Activated CD4-positive, alpha-beta memory T cell treated with anti-CD3 and anti-CD28 coated beads, Interleukin-2, amount 10 ng/mL, durations not matched to agents 7 days and 5 days (primary cell): ENCODE measurements at places on chromosomes 2 and 18. TPM values are rescaled to one million over a fixed set of nuclear protein-coding genes. Genes with fewer than 3 reads are reported as not detected.

Gene AQP12A
- total RNA-seq = not detected

Gene DYNAP
- total RNA-seq = not detected

Gene GNLY
- 599 TPM for total RNA-seq

Gene GALNT5
- total RNA-seq = not detected

DNA sequence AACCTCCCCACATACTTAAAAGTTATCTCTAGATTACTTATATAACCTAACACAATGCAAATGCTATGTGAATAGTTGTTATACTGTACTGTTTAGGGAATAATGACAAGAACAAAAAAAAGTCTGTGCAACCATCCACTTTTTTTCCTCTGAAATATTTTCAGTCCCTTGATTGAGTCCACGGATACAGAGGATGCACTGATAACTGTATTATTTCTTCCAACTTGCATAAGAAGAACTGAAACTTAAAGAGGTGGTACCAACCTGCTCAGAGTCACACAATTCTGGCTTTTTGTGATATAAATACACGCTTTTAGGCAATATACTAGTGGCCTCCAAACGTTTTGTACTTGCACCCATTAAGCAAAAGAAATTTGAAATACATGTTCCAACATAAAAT lies 1.4 kb downstream of the SMC6 start:
- no peak for DNase-seq

DNA sequence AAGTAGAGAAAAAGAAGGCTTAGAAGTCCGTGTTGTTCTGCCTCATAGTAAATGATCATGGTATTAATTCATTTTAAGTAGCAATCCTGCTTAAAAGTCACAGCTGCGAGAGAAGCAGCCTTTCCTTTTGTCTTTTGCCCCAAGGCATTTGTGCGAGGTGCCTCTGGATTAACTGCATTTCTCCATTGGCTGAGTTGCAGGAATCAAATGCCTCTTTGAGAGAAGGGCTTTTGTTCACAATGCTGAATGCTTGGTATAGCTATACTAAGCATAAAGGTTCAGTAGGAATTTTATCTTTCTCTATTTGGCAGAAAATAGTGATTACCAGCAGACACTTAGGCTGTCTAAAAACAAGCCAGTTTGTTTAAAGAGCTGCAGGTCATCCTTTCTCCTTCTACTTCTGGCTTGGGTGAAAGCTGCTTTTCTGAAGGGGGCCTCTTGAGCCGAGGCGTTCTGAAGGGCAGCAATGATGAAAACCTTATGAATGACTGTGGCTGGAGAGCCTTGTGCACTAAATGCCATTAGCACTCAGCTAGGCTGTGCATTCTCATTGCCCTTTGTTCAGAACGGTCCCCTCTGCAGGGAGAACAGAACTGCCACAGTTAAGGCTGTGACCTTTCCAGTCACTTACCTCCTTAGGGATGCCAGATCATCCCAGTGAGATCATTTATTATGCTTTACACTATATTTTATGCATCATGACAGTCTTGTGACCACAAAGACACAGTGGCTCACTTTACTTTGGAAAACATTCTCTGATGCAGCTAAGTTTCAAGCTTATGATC lies 68.8 kb upstream of the TMEM87B start:
- no peak for DNase-seq

- no peak for DNase-seq
Measured at GRCh38 chr2:150266931-150267330, 220.5 kb downstream of the RND3 start.

DNA sequence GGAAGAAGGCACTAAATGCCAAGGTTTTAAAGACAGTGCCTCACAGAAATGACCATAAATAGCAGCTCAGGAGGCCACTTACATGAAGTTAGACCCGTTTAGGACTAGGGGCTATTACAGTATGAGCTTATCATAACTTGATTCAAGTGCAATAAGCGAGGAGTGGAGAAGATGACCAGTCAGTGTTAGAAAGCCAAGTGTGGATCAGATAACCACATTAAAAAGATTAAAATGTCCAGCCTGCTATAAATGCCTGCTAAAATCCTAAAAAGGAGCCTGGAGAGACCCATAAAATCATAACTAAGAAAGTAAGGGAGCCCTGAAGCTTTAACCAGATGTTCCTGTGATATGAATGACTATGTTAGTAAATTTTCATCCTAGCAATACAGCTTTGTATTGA lies 117.5 kb upstream of the ZNF521 start:
- DNase-seq = no peak

DNA sequence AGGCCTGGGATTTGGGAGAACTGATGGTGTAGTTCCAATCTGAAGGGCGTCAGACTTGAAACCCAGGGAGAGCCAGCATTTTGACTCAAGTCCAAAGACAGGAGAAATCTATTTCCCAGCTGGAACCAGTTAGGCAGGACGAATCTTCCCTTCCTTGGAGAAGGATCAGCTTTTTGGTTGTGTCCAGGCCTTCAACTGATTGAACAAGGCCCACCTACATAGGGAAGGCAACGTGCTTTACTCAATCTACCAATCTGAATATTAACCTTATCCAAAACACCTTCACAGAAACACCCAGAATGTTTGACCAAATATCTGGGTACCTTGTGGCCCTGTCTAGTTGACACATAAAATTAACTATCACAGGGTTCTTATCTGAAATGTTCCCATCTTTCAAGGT lies 221.9 kb upstream of the DLGAP1 start:
- DNase-seq = no peak

DNA sequence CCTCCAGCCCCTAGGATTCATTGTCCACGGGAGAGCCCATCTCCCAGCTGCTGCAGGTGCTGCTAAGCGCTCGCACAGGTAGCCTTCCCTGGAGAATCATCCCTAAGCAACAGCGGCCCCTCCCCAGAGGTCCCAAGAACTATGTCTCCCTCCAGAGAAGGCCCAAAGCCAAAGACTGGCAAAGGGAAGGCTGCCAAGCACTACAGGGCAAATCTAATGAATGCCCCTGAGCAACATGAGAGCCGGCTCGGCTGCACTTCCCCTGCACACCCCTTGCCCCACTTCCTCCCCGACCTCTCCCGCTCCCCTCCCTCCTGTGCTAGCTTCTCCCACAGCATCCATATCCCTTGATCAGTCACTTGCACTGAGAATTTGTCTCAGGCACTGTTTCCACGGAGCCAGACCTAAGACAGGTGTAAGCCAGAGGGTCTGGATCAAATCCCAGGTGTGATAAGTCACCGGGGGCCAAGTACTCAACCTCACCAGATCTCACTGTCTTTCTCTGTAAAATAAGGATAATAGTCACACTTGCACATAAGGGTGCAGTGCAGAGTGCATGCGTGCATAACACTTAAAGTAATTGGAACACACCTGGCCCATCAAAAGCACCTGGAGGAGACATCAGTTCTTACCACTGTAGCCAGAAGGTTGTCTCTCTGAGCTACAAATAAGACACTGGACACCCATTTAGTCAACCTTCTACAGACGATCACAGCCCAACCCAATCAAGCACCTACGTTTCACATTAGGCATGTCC lies 20.1 kb upstream of the COL6A3 start:
- no peak for DNase-seq

DNA sequence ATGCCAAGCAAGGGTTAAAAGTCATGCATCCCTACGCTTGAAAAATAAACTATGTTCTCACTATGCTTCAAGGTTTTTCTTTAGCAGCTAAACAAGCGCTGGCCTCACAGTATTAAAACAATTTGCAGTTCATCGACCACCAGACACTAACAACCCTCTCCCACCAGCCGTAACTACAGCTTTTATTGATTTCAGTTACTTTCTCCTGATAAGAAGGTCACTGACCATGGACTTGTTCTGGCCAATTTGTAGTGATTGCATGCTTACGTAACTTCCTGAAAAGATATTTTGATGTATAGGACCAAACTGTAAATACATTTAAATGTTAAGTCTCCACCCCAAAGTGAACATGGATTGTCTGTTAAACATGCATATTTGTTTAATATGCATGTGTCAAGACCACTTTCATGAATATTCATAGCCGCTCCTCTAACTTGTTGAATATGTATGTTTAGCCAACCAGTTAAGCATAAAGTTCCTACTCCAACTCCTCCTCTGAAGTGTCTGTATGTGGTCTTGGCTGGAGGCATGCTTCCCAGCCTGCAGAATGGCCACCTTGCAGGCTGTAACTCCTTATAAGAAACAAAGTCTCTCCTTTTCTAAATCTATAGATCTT lies 1.7 kb upstream of the THOC1 start:
- DNase-seq = no peak

DNA sequence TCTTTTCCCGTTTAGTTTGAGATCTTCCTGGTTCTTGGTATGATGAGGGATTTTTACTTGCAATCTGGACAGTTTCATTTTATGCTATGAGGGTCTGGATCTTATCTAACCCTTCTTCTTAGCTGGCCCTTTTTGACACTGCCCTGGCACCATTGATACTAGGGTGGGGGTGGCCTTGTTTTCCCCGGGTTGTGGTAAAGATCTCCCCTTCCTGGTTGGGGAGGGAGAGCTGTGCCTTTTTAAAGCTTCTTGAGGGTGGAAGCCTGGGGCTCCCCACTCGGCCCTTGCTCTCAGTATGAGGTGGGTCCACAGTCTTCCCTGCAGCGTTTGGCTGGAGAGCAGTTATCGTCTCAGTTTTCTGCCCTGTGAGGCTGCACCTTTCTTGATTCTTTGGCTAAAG lies 66.1 kb downstream of the ASB1 start:
- DNase-seq = no peak

- DNase-seq = peak; percentile 89
Measured at GRCh38 chr2:127408004-127408806, 10.0 kb upstream of the PROC start.

GRCh38 chr2:207188626-207189419 lies 23.1 kb upstream of the KLF7 start:
- DNase-seq = no peak

GRCh38 chr2:102025016-102025501 lies 33.3 kb downstream of the IL1R2 start:
- no peak for DNase-seq

DNA sequence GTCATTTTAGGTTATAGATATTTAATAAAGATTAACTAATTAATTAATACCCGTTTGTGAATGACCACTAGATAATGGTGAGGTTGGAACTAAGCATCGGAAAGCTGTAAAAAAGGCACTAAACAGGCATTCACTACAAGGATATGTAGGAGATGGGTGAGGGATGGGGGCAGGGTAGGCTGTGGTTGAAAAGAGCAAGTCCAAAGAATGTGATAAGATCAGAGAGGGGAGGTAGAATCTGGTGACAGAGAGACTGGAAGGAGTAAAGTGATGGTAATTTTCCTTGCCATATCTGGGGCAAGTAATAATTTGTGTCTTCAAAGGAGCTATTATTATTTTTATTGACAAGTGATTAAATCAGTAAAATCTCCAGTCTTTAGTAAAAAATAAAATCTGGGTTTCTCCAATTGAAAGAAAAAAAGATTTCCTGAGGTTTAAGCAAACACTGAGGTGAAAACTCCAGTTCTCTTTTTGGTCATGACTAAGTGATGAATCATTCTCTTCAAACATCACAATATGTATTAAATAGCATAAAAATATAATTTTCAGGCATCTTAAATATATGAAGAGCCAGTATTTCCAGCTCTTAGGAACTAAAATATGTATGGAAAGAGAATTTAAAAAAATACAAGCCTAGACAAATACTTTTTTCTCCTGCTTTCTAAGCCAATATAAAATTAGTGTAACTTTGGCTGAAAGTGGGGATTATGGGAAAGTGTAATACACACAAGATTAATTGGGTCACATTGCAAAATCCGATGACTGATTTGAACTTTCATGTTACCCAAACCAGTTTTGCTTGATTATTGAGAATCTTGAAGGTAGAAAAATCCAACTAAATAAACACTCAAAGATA lies 259.1 kb upstream of the RBMS1 start:
- no peak for DNase-seq

GRCh38 chr2:42298132-42298531 lies 62.9 kb downstream of the COX7A2L start:
- DNase-seq = no peak

DNA sequence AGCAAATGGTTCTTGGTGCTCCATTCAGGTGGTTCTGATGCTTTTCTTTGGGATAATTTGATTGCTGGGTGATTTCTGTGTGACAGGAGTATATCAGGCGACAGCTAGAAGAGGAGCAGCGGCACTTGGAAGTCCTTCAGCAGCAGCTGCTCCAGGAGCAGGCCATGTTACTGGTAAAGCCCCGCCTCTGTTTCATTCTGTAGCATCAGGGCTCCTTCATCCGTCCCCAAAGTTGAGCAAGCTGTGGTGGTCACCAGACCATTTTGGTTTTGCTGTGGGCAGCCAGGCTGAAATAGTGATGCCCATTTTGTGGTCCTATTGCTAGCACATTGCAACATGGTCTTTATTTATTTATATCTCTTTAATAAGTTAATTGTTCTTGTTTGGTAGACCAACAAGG lies 132.8 kb upstream of the IL1R2 start:
- no peak for DNase-seq

GRCh38 chr2:88606371-88607030 lies 20.8 kb downstream of the EIF2AK3 start:
- DNase-seq = no peak

DNA sequence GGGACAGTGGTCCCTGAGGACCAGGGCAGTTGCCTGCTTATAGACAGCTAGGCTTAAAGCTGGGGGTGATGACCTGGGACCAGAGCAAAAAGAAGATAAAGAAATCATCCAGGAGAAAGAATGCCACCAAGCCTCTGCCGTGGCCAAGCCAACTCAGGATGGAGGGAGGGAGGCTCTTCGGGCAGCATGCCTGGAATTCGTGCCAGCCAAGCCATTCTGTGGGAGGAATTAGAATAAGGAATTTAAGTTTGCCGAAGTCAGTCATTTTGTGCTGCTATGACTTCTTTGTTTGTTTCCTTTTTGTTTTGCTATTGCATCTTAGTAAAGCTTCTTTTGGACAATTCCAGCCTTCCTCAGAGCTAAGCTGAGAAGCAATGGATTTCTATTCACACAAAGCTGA lies 124.1 kb downstream of the EN1 start:
- DNase-seq = no peak

GRCh38 chr2:104249629-104250028 lies 604.3 kb upstream of the POU3F3 start:
- no peak for DNase-seq

DNA sequence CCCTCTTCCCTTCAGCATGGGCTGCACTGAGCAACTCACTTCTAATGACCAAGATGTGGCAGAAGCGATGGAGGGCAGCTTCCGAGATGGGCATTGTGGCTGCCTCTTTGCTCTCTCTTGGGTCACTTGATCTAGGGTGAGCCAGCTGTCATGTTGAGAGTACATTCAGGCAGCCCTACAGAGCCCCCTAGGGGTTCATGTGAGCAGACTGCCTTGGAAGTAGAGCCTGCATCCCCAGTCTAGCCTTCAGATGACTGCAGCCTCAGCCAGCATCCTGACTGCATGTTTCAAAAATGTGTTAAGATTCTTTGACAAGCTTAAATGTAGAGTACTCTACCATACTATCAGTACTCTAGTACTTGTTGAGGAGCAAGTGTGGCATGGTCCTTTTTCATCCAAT lies 143.9 kb downstream of the NCK2 start:
- DNase-seq = peak; percentile 44

DNA sequence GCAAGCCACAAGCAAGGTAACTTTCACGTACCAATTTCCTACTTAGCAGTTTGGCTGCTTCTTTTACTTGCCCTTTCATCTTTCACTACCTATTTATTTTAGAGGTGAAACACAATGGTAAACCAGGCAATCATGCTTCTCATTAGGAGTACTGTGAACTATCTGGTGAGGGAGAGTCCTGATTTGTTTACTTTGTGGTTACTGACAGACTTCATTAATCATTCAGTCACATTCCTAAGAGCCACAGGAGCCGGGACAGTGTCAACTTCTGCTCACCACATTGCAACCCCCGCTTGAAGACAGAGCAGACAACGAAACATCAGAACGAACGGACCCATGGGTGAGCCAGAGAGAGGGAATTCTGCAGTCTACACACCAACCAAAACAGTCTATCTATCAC lies 28.8 kb downstream of the TUBB6 start:
- no peak for DNase-seq
